ENCODE measurements at places on chromosomes 3 and 15.

DNA sequence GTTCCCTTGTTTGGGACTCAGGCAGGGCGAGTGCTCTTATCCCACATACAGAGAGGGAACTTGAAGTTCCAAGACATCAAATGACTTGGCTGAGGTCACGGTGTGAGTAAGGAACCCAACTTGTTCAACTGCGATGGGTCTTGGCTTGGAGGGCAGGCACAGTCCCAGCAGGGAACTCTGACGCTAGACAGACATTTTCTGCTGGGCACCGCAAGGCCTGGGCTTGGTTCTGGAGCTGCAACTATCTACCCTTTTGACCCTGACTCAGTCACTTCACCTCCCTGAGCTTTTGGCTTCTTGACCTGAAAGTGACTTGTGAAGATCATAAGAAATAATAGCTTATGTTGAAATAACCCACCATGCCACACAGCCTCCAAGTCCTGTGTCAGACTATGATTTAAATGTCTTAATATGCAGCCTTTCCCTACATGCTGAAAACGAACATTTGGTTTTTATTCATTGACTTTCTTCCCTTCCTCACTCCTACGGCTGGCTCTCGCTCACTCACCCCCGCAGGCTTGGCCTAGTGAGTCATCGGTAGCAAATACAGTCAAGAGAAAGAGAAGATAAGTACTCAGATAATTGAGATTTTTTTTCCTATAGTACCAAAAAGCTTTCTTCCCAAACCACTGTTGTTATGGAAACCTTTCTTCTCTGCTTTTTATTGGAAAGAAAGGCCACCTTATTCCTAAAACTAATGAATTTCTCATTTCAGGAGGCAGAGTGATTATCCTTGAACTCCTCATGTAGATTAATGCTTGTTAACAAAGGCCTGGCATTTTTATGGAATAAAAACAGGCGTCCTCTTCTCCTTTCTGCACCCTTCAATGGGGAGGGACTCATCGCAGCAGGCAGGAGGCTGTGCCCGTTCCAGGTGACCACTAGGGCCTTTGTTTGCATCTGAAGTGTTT, 178.4 kb downstream of the ATP10A start:
- no peak for DNase-seq

DNA sequence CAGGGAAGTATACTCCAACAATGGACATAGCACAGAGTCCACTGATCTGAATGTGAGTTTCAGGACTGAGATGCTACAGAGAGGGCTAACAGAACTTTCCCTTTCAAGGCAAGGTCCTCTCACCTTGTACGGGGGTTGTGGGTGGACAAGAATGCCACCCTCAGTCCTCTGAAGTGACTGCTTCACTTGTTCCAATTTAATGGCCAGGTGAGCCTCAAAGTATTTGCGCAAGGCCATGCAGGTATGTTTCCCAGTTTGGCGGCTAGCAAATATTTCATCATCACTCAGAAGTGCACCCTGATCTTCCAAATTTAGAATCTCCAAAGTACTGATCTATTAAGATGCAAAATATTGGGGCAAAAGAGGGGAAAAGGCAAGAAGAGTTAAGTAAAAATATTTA, 38.1 kb downstream of the RBM15B start:
- no peak for DNase-seq

DNA sequence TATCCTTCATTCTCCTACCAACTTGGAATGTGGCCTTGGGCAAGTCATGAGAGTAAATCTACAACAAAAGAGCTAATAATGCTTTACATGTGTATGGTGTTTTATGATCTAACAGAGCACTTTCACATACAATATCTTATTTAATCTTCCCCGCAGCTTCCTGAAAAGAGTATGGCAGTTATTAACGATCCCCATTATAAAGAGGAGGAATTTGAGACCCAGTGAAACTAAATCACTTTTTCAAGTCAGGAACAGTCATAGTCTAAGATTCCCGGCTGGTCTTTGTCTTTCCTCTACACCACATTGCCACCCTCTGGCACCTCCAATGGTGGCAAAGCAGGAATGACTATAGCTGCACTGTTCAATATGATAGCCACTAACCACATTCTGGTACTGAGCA, 69.7 kb upstream of the CMSS1 start:
- DNase-seq, result no peak

- no peak for DNase-seq
These were observed 101.7 kb downstream of the LSM3 start for GRCh38 chr3:14280326-14280725.

DNA sequence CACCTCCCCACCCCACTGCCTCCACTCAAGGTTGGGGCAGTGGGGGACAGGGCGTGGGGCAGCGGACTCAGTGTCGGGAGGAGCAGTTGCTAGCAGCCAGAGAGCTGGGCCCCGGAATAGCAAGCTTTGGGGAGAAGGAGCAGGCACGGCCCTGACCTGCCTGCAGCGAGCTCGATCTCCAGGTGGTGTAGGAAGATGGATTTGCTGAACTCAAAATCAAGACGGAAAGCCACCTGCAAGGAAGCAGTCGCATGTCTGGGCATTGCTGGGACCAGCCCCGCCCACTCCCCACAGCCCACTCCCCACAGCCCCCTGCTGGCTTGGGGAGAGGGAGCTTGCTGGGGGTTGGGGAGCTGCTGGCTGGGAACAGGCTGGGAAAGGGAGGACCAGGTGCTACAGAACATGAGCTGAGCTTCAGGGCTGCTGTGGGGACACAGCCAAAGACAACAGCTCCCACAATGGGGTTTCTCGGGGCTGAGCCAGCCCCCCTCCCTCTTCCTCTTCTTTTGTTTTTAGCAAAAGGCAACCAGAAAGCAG, 38.0 kb downstream of the FEM1B start:
- no peak for DNase-seq

- DNase-seq, result no peak
These were observed 19.5 kb downstream of the ARHGEF3 start for GRCh38 chr3:56782215-56782614.

- no peak for DNase-seq
These were observed 156.5 kb upstream of the SLC2A2 start for GRCh38 chr3:171183042-171183441.

GRCh38 chr3:7684182-7684715, 817.4 kb upstream of the LMCD1 start:
- no peak for DNase-seq

DNA sequence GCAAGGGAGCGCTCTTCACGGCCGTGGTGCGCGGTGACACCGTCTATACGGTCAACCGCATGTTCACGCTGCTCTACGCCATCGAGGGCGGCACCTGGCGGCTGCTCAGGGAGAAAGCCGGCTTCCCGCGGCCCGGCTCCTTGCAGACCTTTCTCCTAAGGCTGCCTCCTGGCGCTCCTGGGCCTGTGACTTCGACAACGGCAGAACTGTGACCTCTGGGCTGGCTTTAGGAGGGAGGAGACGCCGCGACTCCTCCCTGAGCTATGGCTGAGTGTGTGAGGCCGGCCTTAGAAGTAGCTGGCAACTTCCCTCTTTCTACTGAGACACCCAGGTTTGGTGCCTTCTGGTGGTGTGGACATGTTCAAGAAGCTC, 1.4 kb downstream of the KBTBD13 start:
- DNase-seq, result peak; percentile 62

GRCh38 chr3:45153658-45154437, 7.7 kb upstream of the CDCP1 start:
- DNase-seq, result no peak

DNA sequence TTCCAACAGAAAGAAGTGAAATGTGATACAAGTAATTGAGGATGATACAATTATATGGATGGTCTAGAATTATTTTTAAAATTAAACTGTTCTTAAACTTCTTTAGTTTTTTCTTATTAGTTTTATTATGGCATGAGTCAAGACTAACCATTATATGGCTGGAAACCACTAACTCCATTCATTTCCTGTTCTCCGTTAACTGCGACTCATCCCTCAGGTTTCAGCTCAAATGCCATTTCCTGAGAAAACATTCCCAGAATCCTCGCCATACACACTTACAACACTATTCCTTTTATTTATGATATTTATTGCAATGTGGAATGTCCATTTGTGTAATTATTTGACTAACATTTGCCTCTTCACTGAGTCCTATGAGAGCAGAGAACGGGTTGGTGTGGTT, 394.1 kb downstream of the SOX2 start:
- DNase-seq, result no peak

DNA sequence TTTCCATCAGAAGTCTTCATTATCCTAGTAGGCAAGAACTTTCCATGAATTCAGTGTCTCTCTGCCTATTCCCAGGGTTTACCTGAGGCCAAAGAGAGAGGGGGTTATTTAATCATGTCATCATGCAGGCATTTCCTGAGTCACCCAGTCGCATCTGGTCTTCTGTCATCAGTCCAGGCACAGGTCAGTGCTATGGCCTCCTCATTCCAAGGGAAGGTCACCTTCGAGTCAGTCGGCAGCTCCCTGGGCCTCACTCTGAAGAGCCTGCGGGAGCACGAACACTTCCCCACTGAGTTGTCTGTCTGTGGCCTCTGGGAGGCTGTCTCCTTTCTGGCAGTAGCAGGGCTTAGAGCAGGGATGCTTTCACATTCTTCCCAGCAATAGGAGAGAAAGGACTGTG, 26.2 kb upstream of the LRTM1 start:
- no peak for DNase-seq

GRCh38 chr15:95839367-95839782, 491.1 kb upstream of the NR2F2 start:
- DNase-seq, result no peak

DNA sequence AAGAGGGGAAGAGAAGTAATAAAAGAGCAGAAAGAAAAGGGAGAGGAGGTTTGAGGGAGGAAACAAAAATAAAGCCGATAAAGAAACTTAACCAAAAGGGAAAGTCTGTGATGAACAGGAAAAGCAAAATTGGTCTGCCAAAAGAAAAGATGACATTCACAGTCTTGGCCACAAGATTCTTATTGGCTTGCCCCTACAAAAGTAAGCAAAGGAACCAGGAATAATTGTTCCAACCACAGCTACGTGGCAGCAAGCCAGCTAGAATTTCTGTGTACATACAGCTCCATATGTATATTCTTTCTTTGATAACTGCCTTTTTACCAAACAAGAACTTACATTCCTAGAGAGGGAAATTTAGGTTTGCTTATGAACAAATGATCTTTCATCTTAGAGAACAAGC, 79.6 kb downstream of the MLH1 start:
- DNase-seq, result no peak

- no peak for DNase-seq
These were observed 105.0 kb upstream of the GAP43 start for GRCh38 chr3:115518100-115518852.

DNA sequence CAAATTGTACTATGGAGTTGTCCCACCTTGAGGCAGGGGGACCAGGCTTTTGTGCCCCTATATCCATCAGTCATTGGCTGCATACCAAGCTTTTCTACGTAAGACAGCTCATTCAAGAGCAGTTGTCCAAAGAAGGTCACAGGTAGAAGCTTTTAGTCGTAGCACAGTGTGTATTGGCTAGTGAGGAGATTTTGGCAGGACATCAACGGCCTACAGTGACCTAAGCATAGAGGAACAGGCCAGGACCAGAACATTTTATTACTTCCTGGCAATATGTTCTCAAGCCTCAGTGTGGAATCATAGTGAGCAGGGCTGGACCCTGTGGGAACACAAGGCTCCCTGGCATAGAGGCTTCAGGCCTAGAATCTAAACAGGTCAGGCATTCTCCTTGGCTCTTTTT, 105.4 kb upstream of the ANKRD28 start:
- DNase-seq, result no peak

- DNase-seq, result no peak
These were observed 188.0 kb downstream of the PEX5L start for GRCh38 chr3:179848711-179849110.

DNA sequence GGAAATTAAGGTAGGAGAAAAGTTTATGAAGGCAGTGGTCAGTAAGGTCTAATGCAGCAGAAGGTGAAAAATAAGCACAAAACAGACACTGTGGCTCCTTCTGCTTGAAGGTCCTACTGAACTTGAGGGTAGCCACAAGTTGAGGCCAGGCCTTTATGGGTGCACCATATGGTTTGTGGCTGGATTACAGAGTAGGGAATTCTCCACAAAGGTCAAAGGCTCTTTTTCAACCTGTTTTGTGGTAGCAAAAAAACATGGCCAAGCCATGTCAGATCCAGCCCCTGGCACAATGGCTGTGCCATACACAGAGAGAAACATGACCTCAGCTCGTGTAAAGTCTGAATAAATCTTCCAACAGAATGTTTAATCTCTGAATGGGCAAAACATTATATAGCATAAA, 214.0 kb downstream of the SATB1 start:
- DNase-seq, result no peak

DNA sequence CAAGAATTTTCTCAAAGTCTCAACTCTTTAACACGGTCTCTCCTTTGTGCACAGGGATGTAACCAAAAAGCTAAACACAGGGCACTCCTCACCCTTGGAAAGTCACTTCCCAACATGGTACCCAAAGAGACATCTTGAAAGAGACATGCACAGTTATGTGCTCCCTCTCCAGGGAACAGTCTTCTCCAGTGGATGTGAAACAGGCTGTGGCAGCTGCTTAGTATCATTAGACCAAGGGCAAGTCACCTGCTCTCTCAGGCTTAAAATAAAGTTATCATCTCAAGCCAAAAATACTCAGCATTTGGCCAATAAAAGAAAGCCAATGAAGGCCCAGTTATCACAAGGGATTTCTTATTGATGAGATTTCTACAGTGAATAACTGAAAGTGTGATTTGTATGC, 128.3 kb downstream of the WDR76 start:
- DNase-seq, result no peak

DNA sequence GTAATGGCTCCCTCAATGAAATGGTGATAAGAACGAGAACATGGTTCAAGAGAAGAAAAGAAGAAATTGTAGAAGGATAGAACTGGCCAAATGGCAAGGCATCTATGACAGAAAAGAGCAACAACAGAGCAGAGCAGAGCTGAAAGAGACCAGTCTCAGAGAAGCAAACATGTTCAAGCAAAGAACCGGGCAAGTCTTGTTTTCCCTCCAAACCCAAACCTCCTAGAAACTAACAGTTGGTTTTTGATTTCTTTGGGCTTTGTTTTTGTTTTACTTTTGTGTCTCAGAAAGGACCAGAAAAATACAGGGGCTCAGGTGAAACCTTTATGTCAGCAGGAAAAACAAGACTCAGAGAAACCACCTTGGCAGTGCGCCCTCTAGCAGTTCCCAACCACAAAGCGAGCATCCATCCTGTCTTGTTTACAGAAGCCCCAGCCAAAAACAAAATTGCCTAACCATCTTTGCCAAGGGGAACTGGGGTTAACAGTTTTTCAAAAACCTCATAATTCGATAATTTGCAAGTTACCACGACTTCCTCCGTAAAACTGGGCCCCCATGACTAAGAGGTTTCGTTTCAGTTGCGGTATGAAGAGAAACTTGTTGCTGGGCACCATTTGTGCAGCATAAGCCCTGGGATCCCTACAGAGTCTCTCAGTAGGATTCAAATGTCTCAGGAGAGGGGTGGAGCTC, 159.2 kb upstream of the SLC24A5 start:
- DNase-seq, result no peak
